ENCODE measurements at places on chromosomes 5 and 9.

- peak; percentile 39 for DNase-seq
Measured at GRCh38 chr5:65127161-65127901, 354.4 kb downstream of the ADAMTS6 start.

DNA sequence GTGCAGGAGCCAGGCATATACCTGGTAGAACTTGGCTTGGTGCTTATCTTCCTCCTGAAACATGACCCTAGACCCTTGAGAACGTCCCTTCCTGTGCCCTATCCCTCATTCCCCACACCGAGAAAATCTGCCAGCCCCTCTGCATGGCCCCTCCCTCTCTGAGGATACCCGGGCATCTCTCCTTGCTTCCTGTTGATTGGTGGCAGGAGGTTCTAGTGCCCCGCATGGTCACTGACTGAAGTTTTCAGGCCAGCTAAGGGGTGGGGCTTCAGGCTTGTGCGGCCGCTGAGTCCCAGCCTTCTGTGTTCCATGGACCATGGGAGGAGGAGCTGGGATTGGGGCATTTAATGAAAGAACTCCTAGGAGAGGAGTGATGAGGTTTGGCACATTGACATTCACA is 22.8 kb downstream of the IGIP start:
- DNase-seq: peak; percentile 49

DNA sequence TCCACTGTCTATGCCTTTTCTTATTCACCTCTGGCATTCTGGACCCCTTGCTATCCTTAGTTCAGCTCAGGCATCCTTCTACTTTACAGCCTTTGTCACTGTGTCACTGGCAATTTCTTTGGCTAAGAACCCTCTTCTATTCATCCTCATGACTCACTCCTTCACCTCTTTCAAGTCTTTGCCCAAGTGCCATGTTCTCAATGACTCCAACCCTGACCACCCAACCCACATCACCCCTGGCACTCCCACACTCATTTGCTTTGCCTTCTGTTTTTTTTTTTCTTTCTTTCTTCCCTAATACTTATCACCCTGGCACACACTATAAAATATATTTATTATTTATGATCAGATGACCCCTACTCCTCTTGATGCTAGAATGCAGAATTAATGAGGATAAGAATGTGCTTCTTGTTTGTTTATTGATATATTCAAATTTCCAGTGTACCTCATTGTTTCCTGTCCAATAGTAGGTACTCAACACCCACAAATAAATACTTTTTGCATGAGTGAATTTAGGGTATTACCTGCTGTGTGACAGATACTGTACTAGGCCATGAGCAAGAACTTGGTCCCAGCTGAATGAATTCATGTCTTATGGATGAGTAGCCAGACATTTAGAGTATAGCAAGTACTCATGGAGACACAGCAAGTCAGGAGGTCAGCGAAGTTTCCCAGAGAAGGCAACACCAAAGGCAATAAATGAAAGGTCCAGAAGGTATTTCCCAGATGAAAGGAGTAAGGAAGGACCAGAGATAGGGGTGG is 236.1 kb downstream of the PAPPA start:
- DNase-seq: no peak

DNA sequence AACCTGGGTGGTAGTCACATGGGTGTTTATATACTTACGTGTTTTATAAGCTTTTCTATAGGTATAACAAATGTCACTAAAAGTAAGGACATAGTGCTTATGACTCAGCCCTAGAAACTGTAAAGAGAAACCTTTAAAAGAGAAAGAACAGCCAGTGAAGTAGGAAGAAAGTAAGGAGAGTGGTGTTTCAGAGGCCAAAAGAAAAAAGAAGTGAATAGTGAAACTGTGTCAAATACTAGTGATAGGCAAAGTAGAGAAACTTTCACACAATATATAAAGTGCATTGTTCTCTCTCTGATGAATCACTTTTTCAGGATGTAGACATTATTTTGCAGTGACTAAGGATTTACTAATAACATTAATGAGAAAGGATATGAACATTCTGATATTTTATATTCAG is 74.2 kb upstream of the SUSD1 start:
- no peak for DNase-seq

- DNase-seq: no peak
Measured at GRCh38 chr5:119343766-119344165, 12.1 kb upstream of the TNFAIP8 start.

DNA sequence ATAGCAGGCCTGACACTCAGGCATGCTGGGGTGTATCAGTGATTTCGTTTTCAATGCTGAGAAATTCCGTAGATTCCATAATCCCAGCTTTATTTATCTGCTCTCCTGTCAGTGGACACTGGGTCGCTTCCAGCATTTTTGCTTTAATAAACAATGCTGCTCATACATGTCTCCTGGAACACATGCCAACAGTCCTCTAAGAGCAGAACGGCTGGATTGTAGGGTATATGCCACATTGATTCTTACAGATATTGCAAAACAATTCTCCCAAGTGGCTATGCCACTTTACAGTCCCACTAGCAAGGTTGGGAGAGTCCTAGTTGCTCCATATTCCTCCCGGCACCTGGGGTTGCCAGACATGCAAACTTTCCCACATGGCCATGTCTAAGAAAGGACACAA is 81.9 kb downstream of the RAPGEF1 start:
- DNase-seq: no peak

- DNase-seq: no peak
Measured at GRCh38 chr5:61482980-61483379, 150.9 kb downstream of the ZSWIM6 start.

GRCh38 chr9:91138760-91139159 is 223.0 kb downstream of the AUH start:
- no peak for DNase-seq

DNA sequence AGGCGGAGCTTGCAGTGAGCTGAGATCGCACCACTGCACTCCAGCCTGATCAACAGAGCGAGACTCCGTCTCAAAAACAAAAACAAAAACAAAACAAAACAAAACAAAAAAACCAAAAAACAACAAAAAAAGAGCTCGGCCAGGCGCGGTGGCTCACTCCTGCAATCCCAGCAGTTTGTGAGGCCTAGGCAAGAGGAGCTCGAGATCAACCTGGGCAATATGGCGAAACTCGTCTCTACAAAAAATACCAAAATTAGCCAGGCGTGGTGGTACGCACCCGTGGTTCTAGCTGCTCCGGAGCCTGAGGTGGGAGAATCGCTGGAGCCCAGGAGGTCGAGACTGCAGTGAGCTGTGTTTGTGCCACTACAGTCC is 20.2 kb downstream of the TRIM7 start:
- no peak for DNase-seq

DNA sequence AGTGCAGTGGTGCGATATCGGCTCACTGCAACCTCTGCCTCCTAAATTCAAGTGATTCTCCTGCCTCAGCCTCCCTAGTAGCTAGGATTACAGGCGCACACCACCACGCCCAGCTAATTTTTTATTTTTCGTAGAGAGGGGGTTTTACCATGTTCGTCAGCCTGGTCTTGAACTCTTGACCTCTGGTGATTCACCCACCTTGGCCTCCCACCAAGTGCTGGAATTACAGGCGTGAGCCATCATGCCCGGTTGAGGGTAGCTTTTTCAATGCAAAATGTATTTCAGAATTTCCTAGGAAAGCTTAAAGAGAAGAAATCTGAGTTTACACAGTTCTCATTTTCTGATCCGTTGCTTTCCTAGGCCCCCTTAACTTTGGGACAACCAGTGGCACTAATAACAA is 15.7 kb downstream of the BDP1 start:
- DNase-seq: no peak

DNA sequence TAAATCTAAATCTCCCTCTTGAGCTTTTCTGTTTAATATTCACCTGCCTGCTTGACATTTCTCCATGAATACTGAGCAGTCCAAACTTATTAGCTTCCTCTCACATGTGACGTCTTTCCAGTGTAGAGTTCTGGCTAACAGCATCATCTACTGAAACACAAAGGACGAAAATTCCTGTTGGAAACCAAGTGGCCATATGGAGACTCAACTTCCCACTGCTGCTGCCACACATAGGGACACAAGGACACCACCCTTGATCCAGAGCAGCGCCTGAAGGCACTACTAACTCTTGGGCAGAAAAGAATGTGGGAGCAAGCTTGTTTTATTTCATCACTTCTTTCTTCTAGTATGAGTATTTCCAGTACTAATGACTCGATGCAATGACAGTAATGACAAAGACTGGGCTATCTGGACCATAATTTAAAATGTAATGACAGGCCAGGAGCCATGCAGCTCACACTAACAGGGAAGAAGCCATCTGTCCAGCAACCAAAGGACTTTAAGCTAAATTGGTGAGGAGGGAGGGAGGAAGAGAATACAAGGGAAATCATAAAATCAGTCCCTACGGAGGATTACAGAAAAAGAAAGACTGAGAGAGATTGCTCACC is 19.2 kb downstream of the RNF130 start:
- no peak for DNase-seq

GRCh38 chr9:98432960-98433359 is 177.5 kb upstream of the TBC1D2 start:
- DNase-seq: no peak

GRCh38 chr9:124332361-124333202 is 74.8 kb downstream of the NEK6 start:
- DNase-seq: no peak

DNA sequence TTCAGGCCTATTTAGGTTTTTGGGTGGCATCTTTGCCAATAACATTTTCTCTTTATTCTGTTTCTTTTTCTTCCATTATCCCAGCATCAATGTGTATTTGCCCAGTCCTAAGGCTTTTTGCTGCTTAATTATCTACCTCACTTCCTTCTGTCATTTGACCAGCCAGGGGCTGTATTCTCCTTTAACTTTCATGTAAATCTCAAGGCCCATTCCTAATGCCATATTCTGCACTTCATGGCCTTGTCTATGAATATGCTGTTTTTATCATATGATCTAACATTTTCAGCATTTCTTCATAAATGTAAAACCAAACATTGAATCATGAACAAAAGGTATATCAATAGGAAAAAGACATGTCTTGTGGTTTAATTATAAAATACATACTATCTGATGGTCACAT is 108.7 kb downstream of the SSBP2 start:
- no peak for DNase-seq

GRCh38 chr9:981491-981898 is 5.0 kb downstream of the DMRT3 start:
- no peak for DNase-seq

DNA sequence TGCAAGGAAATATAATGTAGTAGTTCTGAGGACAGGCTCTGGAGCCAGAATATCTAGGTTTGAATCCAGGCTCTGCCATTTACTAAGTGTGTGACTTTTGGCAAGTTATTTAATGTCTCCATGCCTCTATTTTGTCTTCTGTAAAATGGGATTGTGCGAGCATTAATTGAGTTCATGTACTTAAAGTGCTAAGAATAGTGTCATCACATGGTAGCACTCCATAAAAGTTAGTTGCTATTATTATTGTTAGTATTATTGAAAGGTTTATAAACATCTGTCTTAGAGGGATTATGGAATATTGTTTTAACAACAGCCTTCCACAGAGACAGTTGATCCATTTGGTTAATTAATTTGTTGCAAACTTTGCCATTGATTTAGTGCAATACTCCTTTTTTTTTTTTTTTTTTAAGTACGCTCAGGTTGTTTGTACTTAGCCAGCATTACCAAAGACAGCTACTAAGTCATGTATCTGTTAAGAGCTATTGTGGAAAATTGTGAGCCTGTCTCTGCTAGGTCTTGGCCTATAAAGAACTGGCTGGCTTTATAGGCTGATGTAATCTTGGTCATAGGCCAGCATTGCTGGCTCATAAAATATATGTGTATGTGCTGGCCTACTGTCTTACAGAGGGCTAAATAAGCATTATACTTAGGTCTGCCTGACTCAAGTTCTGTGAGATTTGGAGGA is 174.7 kb downstream of the WDR70 start:
- DNase-seq: peak; percentile 4

DNA sequence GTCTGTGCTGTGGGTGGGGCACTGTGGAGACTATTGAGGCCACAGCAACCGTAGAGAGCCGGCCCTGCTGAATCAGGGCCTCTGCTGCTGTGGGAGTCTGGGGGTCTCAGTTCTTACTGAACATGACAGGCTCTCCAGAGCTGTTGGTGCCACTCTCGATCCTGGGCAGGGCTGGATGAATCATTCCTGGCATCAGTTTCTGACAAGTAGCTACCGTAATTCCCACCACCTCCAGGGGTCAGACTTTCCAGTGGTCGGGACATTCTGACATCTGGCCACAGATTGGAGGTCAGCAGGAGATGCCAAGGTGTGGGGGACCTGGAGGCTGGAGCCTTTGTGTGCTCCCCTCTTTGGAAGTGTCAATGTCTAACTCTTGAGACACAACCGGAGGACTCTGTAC is 188.4 kb downstream of the IRX2 start:
- no peak for DNase-seq

DNA sequence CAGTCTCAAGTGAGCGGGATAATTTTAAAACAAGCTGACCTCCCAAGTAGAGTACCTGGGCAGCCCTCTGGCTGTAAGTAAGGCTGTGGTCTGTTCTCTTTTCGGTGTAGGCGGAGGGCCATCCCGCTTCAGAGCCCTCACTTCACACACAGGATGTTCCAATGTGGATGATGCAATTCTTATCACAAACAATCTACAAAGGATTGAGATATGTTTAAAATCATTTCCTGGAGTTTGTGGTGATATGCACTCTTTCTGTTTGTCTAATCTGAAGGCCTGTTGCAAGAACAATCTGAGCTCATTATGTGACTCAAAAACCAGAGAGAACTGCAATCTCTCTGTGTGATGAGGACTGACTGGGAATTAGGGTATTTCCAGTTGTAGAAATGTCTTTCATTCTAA is 42.5 kb downstream of the ITGA2 start:
- DNase-seq: peak; percentile 58

DNA sequence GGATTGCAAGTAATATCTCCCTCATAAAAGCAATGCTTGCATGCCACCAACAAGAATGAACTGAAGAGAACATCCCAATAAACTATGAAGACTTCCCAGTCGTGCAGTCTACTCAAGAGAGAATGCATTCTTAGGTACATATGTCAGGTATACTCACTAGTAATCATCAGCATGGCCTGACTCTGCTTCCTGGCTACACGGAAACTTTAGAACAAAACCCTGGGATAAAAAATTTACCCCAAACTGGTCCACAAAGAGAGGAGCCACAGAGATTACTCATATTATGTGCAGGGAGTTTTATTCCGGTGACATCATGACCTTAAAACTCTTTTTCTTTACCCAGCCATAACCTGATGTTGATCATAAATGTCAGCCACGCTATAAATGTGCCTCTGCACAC is 57.5 kb upstream of the PAPPA start:
- DNase-seq: no peak

DNA sequence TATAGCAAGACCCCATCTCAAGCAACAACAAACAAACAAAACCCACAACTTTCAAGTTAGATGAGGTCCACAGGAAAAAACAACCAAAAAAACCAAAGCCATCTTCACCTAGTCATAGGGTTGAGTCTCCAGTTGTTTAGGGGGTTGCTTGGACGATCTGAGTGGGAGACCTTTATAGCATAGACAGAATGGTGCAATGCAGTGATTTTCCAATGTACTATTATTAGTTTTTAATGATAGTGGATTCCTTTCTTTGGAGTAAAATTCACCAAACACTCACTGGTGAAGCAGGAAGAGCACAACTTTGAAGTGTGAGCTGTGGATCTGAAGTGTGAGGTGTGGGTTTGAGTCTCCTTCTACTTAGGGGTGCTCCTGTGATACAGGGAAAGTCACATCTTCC is 67.0 kb upstream of the KLF9 start:
- no peak for DNase-seq

All from GM03348 (cell line).